ENCODE measurements at places on chromosomes 12 and 14.

DNA sequence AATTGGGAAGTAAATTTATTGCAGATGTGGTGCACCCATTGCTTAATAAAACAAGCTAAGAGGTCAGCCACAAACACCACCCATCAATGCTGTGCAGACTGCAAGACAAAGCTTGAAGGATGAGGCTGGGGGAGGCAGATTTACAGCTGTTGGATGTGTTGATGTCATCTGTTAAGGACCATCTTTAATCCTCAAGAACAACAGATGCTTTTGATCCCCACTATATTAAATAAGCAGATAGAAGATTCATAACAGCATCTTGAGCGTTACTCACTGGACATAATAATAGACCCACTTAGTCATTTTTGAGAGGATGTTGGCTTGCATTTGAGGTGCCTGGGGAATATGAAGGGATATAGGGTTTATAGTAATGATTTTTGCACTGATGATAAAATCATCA is 58.8 kb downstream of the GPR68 start:
- no peak for DNase-seq

- no peak for DNase-seq
These were observed 283.7 kb downstream of the FBXL14 start for GRCh38 chr12:1310653-1311052.

DNA sequence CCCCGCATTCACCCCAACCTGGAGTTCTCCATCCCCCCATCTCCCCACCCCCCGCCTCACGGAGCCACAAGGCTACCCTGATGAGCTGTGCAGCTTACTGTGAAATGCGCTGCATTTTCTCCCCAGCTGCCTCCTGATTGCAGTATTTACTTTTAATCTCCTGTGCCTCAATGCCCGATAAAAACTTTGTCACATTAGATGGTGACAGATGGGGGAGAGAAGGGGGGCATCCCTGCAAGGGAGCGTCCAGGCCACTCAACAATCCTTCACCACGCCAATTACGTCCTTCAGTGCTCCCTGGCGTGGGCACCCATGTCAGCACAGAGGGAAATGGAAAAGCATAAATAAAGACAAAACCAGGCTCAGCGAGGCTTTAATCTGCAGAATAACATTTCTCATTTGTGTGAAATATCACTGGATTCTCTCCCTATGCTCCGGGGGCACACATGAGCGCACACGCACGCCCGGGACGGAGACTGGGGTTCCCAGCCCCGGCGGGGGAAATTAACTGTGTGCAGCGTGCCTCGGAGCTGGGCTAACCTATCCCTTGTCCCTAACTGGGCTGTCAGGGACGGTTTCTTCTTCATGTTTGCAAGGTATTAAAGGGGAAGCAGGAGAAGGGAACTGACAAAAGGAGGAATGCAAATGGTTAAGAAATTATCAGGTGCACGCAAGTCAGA is 186.7 kb upstream of the VASH1 start:
- DNase-seq: no peak

GRCh38 chr14:61588419-61588901 is 106.9 kb upstream of the HIF1A start:
- DNase-seq: no peak

GRCh38 chr14:65159281-65160062 is 57.2 kb upstream of the MAX start:
- DNase-seq: no peak

DNA sequence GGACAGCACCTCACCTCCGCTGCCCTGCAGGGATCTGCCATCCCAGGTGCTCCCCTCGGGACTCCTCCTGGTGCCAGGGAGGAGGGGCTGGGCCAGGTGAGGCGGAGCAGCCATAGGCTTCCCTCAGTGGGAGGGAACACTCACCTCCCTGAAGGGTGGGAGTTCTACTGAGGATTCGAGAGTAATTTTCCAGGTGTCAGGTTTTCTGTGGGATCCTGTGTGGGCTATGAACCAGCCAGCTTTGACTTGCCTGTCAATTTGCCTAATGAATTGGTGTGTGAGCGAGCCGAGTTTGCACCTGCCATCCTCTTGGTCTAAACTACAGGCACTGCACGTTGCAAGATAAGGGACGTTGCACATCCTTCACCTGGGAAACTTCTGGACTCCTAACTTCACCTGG is 50.3 kb downstream of the NOC4L start:
- DNase-seq: no peak

- no peak for DNase-seq
These were observed 44.2 kb downstream of the CLMN start for GRCh38 chr14:95275494-95275893.

DNA sequence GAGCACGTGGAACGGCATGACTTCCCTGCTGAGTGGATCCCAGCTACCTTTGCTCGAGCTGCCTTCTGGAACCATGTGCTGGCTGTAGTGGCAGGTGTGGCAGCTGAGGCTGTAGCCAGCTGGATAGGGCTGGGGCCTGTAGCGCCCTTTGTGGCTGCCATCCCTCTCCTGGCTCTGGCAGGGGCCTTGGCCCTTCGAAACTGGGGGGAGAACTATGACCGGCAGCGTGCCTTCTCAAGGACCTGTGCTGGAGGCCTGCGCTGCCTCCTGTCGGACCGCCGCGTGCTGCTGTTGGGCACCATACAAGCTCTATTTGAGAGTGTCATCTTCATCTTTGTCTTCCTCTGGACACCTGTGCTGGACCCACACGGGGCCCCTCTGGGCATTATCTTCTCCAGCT is 14.8 kb upstream of the ESPL1 start:
- no peak for DNase-seq

DNA sequence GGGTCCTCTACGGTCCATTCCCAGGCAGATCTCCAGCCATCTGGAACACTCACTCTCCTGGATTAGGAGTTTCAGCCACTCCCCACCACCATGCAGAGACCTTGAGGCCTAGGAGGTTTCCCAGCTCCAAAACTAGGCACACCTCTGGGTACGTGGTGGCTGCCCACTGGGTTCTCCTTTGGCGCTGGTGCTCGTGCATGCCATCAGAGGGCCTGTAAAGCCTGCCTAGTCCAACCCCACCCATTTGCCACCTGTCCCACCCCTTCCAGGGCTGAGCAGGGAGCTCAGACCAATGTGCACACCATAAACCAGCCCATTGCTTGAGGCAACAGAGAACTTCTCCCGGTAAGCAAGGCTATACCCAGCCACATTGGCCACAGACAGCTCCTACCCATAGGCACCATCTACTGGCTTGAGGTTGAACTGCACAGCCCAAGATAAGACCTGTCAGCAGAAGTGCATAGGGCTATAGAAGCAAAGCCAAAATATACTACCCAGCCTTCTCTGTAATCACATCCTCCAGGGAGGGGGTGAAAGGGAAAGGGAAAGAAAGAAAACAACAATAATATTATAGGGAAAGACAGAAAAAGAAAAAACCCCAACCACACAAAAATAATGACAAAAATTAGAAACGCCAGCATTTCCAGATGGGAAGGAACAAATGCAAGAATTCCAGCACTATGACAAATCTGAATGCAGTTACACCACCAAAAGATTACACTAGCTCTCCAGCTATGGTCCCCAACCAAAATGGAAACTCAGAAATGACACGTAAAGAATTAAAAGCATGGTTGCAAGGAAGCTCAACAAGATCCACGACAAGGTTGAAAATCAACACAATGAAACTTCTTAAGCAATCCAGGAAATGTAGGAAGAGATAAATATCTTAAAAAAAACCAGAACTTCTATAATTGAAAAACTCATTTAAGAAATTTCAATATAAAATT is 111.9 kb upstream of the CCDC175 start:
- peak; percentile 26 for DNase-seq

DNA sequence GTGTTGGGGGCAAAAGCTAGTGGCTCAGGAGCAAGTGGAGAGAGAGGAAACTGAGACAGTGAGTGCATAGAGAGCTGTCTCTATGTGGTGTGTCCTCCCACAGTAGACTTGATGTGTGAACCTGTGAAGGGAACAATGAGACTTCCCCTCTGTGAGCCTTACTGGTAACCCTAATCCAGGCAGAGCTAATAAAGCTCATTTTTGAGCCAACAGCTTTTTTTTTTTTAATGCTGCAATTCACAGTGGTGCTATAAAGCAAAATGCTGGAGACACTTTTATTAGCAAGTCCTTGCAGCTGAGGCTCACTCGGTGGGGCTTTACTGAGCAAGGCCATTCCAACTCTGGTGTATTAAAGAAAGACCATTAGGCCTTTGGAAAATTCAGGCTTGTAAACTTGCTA is 26.9 kb downstream of the FBXW8 start:
- no peak for DNase-seq

DNA sequence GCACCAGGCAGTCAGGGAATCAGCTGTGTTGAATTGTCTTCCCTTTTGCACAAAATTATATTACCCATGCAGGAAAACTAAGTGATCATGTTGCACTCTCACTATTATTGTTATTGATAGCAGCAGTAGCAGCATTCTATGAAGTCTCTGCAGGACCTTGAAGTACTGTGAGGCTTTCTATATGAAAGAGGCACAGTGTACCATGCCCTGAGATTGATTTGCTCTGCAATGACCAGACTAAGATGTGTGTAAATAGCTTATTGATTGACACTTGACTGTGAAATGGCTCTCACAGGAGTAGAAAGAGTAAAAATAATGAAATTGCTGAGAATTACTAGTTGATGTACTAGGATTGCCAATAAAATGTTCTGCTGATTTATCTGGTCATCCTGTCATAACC is 99.9 kb downstream of the KICS2 start:
- DNase-seq: no peak

DNA sequence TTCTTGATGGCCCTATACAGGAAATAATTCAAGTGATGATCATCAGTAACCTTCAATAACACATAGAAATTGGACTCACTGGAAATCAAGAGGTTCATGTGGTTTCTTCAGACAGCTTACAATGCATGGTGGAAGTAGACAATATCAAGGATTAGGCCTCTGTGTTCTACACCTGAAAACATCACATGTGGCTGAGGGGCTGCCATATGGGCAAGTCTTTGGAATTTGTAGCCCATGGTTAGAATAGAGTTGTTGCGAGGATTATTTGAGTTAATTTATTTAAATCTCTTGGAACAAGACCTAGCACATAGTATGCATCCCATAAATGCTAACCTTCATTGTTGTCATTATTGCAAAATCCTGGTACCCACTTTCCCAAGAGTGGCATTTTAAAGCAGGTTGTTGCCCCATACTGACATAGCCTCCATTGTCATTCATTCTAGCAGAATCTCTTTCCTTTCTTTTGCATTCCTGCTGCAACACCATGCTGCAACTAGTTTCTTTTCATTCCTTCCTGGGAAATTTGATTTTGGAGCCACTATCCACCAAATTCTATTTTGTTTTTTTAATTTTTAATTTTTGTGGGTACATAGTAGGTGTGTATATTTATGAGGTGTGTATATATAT is 352.7 kb upstream of the NAV3 start:
- DNase-seq: no peak

DNA sequence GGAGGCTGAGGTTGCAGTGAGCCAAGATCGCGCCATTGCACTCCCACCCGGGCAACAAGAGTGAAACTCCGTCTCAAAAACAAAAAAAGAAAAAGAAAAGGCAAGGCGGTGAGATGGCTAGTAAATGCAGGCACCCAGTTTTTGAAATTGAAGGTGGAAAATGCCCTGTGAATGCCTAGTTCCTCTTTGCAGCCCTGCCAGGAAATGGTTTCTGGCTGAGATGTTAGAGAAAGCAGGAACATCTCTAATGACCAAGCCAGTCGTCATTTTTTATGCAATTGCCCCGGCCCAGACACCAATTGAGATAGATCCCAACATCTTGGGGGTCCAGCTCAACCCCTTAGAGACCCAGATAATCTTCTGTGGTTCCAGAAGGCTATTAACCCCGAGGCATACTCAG is 17.0 kb downstream of the SLC8A3 start:
- DNase-seq: no peak

DNA sequence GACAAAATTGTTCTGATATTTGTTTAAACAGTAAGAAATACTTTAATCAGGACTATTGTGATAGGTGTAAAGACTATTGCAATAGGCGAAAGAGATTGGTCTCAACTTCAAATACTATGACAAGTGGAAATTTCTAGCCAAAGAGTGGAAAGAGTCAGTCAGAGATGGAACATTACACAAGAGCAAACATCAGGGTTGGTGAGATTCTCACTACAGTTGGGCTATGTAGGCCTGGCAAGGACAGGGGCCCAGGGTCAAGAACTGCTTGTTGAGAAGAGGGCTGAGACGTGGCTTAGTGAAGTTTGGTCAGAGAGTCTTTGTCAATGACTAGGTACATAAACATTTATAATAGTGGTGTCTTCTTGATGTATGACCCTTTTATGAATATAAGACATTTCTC is 19.4 kb downstream of the CAND1 start:
- DNase-seq: no peak

- no peak for DNase-seq
These were observed 12.2 kb upstream of the CLEC2A start for GRCh38 chr12:9944391-9944790.

DNA sequence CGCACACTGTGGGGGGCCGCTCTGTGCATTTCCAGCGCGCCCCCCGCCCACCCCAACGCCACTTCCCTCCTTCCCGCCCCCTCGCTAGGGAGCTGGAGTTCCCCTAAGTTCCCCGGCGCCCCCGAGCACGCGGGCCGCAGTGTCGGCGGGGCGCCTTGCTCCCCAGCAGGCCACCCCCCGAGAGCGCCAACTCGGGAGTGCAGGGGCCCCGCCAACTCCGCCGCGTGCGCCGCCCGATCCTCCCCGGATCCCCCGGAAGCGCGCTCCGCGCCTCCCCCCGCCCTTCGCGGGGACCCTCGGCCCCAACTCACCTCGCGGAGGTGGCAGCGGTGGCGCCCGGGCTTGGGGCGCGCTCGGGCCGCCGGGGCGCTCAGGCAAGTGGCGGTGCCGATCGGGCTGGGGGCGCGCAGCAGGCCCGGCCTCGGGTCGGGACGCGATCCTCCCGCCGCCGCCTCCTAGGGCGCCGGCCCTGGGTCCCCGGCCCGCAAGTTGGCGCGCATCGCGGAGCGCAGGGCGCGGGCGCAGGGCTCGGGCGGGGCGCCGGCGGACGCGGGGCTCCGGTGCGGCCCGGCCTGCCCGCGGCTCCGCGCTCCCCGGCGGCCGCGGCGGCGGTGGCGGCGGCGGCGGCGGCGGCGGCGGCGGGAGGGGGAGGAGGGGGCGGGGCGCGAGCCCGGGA is at the start of gene NCOR2:
TSS of gene NCOR2 (minus strand) at position 616 of the 676 bp plus-strand sequence. CDS start 72,361 bp downstream, outside the sequence.
- no peak for DNase-seq

GRCh38 chr14:34874386-34875030 is 652 bp downstream of the BAZ1A start:
- peak; percentile 95 for DNase-seq

- DNase-seq: peak; percentile 15
These were observed 58.3 kb downstream of the PRIMA1 start for GRCh38 chr14:93729993-93730392.

DNA sequence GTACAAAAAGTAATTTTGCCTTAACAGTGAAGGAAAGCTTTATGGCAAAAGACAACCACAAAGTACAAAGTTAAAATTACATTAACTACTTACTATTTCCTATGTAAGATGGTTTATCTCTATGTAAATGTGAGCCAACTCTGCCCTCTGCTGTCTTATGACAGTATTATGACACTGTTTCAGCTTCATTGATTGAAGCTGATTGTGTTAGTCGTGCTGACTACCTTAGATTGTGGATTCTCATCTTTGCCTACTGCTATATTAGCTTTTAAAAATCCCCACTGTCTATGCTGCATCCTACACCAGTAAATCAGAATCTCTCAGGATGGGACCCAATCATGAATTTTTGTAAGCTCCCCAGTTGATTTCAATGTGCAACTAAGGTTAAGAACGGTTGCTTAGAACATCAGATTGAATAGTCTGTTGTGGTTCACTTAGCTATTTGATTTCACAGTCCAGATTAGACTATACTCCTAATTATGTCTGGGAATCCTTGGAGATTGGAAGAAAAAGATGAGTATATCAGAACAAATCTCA is 12.2 kb upstream of the SPTB start:
- peak; percentile 30 for DNase-seq

GRCh38 chr12:84891106-84891838 is 21.3 kb downstream of the SLC6A15 start:
- no peak for DNase-seq

- DNase-seq: no peak
These were observed 241.0 kb downstream of the EMP1 start for GRCh38 chr12:13437541-13437940.

Data from NCI-H2029 (cell line).